Left ventricle myocardium superior (tissue), 1 donor: ENCODE measurements at places on chromosomes 5 and 9.

- no peak for DNase-seq
Measured at GRCh38 chr5:129125819-129126218, 31.3 kb downstream of the ISOC1 start.

DNA sequence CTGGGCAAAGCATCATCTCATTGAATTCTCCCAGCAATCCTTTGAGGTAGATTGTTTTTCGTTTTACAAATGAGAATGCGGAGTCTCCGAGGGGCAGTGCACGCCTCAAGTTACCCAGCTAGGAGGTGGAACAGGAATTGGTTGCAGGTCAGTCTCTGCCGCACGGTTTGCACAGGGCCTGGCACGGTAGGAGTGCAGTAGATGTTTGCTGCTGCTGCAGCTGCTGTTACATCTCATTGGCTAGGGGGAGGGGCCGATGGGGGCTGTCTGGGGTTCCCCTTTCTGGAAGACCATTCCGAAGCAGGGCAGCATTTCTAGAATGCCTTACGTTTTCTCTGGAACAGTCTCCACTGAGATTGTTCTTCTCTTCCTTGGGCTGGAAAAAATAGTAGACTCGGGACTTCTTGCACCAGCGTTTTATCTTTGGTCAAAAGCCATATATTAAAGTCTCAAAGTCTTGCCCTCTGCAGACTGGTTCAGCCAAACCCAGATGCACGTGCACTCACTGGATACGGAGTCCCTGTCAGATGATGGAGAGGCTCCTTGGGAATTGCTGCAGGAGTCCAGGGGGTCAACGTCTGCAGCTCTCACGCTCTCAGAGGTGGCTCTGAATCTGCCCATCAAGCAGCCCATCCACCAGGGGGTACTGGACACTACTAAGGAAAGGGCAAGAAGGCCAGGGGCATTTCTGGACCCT lies 1.2 kb downstream of the USP20 start:
- DNase-seq: no peak

- no peak for DNase-seq
Measured at GRCh38 chr5:128844354-128844923, 120.8 kb upstream of the SLC27A6 start.

DNA sequence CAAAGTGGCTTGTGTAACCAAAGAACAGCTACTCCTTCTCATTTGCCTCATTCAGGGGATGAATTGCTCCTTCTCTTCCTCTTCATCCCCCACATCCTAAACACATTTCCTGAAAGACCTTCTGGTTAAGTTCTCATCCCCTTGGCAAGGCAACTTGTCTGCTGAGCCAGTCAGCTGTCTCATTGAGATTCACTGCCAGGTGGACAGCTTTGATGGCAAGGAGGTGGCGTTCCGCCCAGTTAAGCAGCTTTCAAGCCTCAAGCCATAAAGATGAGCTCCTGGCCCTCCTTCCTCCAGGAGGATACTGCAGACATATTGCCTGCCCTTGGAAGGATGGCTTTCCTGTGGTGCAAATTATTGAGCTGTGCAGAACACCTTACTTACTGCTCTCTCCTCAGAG lies 448.6 kb upstream of the MPDZ start:
- peak; percentile 32 for DNase-seq

DNA sequence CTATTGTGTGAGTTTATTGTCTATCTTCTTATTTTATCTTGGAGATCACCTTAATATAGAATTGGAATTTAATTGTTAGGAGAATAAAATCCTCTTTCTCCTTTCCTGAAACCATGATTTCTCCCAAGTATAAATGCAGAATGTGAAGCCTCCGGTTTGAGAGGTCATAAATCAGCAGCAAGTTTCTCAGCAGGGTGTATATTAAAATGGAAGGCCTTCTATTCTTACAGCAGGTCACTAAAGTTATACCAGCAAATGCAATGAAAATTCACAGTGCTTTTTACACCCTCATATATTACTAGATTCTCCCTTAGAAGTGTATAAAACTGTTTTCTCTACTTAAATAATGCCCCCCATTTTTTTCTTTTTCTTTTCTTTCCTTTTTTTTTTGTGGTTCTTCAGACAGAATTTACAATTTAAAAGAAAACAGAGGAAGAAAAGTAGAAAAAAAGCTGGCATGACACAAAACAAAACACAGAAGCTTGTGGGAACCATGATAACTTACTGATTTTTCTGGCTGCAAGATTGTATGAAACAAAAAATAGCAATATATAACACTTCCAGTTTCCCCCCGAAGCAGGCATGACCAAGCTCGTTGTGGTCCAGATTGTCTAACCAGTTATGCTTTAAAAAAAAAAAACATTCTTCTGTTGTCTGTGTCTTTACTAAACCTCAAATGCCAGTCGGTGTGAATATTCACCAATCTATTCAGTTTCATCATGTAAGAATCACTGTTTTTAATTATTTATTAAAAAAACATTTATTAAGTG lies 211.2 kb downstream of the RAB3C start:
- DNase-seq: no peak

DNA sequence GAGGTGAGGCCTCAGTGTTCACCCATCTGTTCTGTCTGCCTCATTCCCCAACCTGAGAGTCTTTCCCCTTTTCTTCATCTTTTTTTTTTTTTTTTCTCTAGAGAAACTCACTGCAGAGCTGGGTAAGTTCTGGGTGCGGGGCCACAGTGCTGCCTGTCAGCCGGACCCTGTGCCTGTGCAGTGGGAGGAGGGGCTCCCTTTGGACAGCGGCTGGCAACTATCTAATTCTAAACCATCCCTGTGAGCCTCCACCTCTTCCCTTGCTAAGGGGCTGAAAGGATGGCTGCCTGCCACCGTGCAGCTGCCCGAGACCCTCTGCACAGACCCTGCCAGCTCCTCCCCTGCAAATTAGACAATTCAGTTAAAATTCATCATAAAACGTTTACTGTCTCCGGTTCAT lies 14.1 kb downstream of the BTNL9 start:
- no peak for DNase-seq

DNA sequence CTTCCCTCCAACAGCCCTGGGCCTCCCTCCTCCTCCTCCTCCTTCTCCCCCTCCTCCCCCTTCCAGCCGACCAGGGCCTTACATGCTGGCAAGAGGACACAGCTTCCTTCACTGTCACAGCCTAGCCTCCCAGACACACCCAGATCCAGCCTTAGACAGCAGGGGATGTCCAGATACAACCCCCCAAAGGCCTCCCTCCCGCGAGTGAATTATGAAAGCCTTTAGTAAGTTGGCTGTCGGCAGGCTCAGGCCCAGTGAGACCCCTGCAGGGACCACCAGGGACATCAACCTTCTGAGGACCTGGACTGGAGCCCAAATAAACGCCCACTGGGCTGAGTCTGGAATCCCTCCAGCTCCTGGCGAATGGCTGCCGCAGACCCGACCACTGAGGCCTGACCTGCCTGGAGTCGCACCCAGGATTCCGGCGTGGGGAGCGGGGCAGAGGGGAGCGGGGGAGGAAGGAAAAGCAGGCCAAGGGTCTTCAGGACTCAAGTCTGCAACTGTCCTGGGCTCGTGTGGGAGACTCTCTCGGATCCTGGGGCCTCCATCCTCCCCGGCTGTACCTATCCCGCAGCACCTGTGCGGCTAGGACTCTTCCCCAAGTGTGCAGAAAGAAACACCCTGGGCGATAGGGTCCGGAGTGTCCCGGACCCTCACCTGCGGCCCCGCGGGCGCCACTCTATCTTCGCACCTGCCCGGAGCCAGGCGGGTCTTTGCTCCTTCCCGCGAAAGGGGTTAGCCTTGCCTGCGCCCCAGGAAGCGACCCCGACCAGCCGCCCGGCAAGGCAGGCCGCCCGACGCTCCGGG lies 705 bp downstream of the SEPTIN8 start:
- DNase-seq: peak; percentile 49

GRCh38 chr9:103904242-103904641 lies 189.9 kb upstream of the SMC2 start:
- DNase-seq: no peak

DNA sequence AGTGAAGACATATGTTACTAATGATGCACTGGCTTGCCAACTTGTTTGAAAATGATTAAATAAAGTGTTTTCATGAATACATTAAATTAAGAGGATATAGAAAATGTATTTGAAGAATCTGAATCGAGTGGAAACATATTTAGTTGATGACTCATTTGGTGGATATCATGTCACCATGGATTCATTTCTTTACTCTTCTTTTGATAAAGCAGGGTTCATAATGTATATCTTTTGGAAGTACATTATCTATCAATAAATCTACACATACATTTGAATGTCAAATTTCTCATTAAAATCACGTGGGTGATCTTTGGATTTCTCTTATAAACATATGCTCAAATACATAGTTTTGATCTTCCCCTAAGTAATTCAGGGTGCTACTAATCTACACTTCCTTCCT lies 1148.1 kb upstream of the ACO1 start:
- DNase-seq: no peak

DNA sequence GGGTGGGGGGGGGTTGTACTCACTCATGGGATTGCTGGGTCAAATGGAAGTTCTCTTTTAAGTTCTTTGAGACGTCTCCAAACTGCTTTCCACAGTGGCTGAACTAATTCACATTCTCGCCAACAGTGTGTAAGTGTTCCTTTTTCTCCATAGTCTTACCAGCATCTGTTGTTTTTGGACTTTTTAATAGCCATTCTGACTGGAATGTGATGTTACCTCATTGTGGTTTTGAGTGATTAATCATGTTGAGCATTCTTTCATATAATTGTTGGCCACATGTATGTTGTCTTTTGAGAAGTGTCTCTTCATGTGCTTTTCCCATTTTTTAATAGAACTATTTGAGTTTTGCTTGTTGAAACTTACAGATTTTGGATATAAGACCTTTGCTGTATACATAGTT lies 94.9 kb upstream of the PLPPR1 start:
- DNase-seq: no peak

GRCh38 chr5:58507715-58508114 lies 16.5 kb downstream of the GAPT start:
- DNase-seq: no peak

DNA sequence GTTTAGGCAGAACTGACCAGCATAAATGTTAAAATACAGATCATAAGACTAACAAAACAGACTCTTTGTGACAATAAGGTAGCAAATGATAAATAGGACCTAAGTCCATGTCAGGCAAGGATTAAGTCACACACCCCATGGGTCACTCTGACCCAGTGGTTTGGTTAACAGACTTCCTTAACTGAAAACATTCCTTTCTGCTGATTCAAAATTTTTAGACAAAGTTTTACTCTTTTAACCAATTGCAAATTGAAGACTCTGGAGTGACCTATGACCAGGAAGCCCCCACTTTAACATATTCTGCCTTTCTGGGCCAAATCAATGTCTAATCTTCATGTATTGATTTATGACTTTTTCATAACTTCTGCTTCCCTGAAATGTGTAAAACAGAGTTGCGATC lies 4.9 kb upstream of the NXNL2 start:
- DNase-seq: no peak

- no peak for DNase-seq
Measured at GRCh38 chr9:118985851-118986250, 383.4 kb downstream of the BRINP1 start.

DNA sequence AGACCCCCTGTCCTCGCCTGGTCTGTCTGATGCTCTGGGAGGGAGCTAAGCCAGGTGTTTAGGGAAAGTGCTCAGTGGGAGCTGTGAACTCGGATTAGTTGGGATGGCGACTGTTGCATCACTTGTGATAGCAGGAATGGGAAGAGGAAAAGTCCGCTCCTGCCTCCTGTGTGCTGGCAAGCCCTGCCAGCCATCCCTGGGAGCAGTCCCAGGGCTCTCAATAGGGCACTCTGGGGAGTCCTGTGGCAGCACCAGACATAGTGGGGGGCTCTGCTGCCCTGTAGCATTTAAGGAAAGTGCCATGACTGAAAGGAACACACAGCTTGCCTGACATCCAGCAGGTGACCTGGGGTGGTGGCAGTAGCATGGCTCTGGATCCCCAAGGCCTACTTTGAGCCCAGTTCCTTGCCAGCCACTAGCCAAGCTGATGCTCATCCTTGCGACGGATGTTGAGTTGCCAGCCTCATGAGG lies 81.5 kb downstream of the AMBP start:
- no peak for DNase-seq

GRCh38 chr5:151186052-151186451 lies 28.5 kb upstream of the ANXA6 start:
- no peak for DNase-seq

DNA sequence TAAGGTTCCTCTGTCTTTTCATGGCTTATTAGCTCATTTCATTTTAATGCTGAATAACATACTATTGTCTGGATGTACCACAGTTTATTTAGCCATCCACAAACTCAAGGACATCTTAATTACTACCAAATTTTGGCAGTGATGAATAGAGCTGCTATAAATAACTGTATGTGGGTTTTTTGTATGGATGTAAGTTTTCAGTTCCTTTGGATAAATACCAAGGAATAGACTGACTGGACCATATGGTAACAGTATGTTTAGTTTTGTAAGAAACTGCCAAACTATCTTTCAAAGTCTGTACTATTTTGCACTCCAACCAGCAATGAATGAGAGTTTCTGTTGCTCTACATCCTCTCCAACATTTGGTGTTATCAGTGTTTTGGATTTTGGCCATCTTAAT lies 38.7 kb downstream of the SCAMP1 start:
- DNase-seq: no peak

- no peak for DNase-seq
Measured at GRCh38 chr9:77935211-77935610, 96.4 kb downstream of the GNAQ start.

GRCh38 chr9:97427885-97428284 lies 16.0 kb downstream of the TDRD7 start:
- DNase-seq: no peak

- no peak for DNase-seq
Measured at GRCh38 chr5:93572608-93573353, 8.2 kb downstream of the NR2F1-AS1 start.

- no peak for DNase-seq
Measured at GRCh38 chr5:59125011-59125961, 542.4 kb downstream of the RAB3C start.

DNA sequence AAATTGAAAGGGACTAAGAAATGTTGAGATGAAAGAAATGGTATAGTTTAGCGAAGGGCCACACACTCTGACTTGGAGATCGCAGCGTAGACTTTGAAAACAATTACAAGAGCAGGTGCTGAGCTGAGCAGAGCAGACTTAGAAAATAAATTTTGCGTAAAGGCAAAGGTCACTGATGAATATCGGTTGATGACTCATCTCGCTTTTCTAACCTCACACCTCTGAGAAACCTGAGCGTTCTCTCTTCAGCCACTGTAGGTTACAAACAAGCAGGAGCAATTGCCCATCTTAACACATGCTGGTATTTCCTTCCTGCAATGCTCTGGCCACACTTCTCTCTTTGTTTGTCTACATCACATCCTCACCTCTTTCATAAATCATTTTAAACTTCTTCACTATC lies 190.6 kb upstream of the C9orf72 start:
- DNase-seq: no peak

- no peak for DNase-seq
Measured at GRCh38 chr9:21385131-21385670, at the start of gene IFNA2. Gene IFNA2 (minus strand): TSS chr9:21385398. CDS start chr9:21385329, 69 bp downstream.

GRCh38 chr9:134694714-134695113 lies 53.1 kb downstream of the COL5A1 start:
- no peak for DNase-seq

DNA sequence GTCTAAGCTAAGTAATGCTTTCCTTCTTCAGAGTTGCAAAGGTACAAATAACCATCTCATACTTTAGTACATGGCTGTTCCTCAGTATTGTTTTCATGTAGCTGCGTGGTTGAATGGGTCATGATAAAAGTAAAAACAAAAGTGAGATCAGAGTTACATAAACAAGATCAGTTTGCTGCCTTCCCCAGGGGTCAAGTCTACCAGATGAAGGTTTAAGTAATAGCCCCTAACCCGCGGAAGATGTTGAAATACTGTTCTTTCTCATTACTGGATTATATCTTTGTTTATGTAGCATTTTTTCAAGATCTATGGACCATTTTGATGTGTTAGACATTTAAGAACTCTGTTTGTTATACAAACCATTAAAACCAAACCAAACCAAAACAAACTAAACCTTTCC lies 34.1 kb upstream of the ARRDC3 start:
- DNase-seq: no peak
